ENCODE measurements at places on chromosomes 16 and 17.
A peak's percentile ranks its signal among the peaks of the same experiment; 100 is the strongest.

DNA sequence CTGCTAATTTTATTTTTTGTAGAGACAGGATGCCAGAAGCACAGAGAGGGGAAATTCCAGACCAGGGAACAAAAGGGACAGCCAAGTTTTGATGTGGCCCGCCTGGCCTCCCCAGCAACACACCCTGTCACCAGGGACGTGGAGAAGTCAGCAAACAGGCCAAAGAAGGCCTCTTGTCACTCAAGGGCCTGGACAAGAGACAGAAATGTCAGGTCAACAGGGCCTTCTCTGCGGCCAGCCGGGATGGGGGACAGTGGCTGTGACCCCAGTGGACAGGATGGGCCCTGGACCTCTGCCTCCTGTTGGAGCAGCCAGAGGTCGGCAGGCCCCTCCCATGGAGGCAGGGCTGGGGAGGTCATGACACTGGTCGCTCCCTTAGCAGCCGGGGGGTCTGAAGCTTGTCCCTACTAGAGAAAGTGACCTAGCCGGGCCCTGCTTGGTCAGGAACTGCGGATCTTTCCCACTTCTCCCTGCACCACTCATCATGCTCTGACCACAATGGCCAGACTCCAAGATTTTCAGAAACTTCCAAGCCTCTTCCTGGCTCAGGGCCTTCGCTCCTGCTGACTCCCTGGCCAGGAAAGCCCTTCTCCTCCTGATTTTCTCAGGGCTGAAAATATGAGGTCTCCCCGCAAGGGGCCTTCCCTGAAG is 9.2 kb upstream of the TVP23A start:
- no peak for DNase-seq

DNA sequence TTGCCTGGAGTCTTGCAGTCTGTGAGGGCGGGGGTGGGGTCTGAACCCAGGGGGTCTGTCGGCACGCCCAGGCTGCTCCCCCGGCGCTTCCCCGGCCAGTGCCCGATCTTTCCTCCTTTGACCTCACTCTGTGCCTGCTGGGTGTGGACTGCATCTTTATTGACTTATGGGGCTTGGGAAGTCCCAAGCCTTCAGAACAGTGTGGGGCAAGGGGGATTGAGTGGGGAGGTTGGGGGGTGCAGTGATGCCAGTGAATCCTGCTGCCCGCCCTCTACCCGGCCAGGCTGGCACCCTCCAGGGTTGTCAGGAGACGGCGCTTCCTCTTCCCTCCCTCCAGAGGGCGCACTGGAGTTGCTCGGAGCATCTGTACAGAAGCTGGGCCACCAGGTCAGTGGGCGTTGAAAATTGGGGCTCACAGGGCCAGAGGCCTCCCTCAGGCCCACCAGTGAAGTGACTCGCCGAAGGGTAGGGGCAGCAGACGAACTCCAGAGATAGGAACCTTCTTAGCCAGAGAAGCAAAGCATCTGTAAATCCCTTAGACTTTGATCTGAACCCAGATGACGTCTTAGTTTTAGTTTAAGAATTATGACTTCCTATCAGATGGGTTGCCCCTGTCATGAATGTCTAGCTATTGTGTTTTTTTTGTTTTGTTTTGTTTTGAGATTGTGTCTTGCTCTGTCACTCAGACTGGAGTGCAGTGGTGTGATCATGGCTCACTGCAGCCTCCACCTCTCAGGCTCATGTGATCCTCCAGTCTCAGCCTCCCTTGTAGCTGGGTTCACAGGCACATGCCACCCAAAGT is 184.8 kb upstream of the CIBAR2 start:
- DNase-seq, result peak; percentile 48

DNA sequence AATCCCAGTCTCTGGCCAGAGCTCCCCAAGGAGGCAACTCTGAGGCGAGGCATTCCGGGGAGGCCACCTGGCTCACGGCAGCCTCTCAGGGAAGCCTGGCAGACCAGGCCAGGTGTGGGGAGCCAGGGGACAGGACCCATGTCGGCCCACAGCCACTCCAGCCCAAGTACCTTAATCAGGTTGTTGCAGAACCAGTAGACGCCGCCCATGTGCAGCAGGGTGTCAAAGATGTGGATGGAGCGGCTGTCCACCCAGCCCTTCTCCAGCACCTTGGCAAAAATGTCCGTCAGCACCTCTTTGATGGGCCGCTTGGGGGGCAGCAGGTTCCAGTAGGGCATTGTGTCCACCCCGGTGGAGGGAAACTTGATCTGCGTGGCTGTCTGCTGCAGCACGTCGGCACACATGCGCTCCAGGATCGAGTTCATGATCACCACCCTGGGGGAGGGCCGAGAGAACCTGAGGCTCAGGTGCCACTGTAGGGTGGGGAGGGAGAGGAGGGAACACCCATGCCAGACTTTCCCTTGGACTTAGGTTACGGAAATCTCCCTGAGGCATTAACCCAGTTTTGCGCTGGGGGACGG is 7.8 kb downstream of the CSF3 start:
- no peak for DNase-seq

DNA sequence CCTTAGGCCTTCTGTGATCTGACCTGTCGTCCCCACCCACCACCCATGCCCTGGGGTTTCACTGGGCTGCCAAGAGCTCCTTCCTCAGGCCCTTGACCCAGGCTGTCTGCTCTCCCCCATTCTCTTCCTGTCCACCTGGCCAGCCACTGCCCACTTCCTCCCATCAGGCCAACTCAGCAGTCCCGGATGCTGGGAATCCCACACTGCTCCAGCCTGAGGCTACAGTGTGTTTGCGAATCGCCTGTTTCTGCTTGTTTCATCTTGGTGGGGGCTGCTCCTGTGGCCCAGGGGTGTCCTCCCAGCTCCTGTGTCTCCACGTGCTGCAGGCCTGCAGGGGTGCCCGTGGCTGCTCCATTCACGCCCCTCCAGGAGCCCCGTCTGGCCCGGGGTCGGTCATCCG is 839 bp upstream of the METRN start:
- no peak for DNase-seq

- DNase-seq, result peak; percentile 63
Measured at GRCh38 chr17:74282587-74283370, 8.7 kb downstream of the DNAI2 start.

- no peak for DNase-seq
Measured at GRCh38 chr17:28484296-28484695, 10.9 kb downstream of the SLC13A2 start.

DNA sequence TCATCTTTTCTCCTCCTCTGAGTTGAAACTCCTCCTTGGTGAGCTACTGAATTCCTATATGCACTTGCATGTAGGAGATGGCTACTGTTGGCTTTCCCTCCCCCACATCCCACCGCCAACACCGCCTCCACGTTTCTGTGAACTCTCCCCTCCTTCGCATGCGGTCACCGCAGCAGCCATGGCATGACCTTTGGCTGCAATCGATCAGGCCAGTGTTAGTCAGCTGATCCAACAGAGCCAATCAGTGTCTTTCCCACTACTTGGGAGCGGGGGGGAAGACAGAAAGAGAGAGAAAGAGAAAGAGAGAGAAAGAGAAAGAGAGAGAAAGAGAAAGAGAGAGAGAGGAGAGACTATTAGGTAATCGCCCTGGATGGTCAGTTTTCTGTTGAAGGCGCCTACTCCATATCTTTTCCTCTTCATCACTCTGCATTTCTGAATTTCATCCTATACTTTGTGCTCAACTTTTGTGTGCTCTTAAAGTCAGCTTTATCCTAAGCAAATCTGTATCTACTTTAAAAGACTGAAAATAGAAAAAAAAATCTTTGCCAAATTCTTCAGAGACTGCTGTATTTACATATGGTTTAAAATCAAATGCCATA is 22.7 kb downstream of the ASGR1 start:
- DNase-seq, result no peak

DNA sequence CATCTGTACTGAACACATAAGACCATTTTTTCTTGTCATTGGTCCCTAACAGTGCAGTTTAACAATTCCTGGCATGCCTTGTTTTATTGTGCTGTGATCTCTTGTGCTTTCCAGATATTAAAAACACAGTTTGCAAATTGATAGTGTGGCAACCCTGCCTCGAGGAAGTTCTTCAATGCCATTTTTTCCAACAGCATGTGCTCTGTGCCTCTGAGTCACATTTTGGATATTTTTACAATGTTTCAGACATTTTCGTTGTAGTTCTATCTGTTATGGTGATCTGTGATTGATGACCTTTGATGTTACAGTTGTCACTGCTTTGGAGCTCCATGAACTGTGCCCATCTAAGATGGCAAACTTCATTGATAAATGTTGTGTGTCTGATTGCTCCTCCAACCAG is 66.2 kb downstream of the GOSR1 start:
- DNase-seq, result no peak

- no peak for DNase-seq
Measured at GRCh38 chr17:73900516-73900915, 256.3 kb upstream of the SDK2 start.

- no peak for DNase-seq
Measured at GRCh38 chr16:57680842-57681375, 12.8 kb downstream of the ADGRG3 start.

GRCh38 chr17:43766413-43767052 is 7.9 kb upstream of the SOST start:
- DNase-seq, result no peak

DNA sequence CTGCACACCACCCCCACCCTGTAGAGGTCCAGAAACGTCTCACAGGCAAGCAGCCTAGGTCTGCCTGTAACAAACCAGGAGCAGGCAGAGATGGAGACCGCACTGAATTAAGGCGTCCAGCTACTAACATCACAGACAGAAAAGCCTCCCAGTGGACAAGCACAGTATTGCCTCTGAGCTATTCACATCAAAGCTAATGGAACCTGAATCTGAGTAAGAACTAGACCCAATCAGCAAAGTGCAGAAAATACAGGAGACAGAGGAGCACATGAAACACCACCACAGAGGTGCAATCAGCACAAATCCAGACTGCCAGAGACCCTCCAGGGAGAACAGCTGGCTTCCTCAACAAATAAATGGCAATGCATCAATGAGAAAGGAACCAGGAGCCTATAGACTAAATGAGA is 22.2 kb upstream of the PEMT start:
- peak; percentile 27 for DNase-seq

DNA sequence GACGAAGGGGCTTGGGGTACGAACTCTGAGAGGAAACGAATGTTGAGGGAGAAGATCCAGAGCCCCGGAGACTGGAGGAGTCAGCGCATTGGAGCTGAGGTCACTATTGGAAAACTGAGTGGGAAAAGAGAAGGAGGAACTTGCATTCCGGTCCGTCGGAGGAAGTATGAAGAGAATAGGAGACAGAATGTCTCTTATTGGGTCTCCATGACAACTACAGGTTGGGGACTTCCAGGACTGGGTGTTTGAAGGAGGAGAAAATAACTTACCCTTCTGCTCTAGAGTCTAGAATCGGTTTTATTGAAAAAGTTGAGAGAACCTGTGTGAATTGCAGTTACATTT is 537 bp downstream of the GOSR1 start:
- no peak for DNase-seq

- DNase-seq, result no peak
Measured at GRCh38 chr16:57422026-57422944, 17.7 kb downstream of the CCL17 start.

DNA sequence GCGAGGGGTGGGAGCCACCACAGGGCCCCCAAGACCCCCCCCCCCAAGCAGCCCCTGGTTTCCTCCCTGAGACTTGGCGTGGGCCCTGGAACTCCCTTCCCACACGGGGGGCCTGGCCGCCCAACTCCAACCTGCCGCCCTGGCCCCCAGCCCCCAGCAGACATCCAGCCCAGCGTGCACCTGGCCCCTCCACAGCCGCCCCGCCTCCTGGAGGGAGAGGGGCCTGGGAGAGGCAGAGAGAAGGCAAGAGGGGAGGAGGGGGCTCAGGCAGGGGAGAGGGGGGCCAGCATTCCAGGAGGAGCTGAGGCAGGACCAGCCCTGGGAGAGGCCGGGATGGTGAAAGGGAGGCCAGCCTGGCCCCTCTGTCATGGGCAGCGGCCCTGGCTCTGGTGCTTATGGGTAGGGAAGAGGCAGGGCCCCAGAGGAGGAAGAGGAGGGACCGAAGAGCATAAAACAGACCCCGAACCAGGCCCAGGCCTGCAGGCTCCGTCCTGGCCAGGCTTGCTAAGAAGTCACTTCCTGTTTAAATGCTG is 16.7 kb downstream of the IL34 start:
- DNase-seq, result no peak

GRCh38 chr17:58956997-58957724 is 149.5 kb downstream of the TRIM37 start:
- no peak for DNase-seq

GRCh38 chr17:45345554-45346215 is 28.9 kb upstream of the MAP3K14 start:
- DNase-seq, result no peak

DNA sequence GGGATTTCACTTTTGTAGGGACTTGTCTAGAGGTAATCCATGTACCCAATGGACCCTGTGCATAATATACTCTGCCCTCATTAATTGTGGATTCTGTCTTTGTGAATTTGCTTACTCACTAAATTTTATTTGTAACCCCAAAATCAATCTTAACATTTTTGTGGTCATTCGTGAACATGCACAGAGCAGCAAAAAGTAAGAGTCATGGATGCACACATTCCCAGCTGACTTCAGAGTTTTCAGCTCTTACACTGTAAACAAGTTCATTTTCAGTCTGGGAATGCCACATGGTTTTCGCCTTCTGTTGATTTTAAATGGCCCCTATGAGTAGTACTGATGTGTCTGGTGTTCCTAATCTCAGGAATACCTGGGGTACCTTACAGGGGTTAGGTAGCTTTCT is 24.3 kb downstream of the TAC4 start:
- DNase-seq, result no peak

DNA sequence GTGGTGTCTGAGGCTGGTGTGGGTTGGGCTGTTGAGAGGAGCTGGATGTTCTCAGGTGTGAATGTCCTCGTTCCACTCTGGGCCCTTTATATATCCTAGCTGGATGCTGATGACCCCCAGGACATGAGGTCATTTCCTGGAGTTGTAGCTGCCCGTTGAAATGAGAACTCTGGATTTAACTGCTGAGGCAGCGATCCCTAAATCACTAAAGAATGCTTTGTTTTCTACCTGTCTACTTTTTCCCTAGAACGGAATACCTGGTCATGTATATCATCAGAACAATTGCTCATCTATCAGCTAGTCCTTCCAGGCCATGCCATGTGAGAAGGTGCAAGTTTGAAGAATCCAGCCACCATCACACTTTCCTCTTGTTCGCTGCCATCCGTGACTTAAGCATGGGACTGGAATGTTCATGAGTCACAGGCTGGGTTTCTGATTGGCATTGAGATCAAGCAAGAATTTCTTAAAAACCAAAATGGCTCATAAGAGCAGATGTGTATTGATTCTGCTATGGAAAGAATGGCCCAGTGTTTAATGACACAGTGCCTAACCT is at the start of gene KRTAP2-3:
KRTAP2-3 (minus strand) TSS at position 63 of the 553 bp plus-strand sequence. CDS start 64 bp downstream, outside the sequence.
- no peak for DNase-seq

DNA sequence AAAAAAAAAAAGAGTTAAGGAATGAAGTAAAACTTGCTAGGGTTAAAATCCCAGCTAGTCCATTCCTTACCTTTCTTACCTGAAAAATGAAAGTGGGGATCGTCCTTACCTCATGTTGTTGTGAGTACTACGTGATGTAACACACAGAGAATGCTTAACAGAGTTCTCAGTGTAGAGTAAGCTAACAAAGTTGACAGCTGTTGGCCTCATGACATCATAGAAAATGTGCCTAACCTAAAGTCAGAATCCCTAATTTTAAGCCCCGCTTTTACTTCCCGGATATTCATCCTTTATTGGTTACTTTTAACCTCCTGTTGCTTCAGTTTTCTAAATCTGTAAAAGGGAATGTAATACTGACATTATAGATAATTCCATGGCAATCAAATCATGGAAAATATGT is 505.8 kb upstream of the HSBP1 start:
- DNase-seq, result no peak

Data from activated T-cell treated with anti-CD3 and anti-CD28 coated beads for 48 hours (primary cell).